ENCODE measurements at places on chromosomes 1 and 21.

- DNase-seq = no peak
Observed at GRCh38 chr21:32797679-32798078, 26.1 kb upstream of the PAXBP1 start.

- DNase-seq = no peak
Observed at GRCh38 chr1:41414716-41415306, 53.6 kb downstream of the FOXO6 start.

DNA sequence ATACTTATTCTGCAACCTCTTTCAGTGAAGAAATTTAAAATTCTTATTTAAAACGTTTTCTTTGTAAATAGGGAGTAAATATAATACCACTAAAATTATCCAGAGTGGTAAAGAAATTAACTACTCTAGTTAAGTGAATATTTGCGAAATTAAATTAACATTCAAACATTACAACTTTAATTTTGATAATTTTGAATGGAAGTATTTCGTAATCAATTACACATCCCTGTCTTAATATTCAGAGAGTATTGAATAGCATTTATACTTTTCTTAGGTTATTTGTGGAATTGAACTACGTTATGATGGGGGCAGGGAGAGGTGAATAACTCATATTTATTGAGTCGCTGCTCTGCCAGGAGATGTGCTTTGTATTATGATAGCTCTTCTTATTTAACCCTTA, 96.3 kb upstream of the KIF26B start:
- DNase-seq = no peak

DNA sequence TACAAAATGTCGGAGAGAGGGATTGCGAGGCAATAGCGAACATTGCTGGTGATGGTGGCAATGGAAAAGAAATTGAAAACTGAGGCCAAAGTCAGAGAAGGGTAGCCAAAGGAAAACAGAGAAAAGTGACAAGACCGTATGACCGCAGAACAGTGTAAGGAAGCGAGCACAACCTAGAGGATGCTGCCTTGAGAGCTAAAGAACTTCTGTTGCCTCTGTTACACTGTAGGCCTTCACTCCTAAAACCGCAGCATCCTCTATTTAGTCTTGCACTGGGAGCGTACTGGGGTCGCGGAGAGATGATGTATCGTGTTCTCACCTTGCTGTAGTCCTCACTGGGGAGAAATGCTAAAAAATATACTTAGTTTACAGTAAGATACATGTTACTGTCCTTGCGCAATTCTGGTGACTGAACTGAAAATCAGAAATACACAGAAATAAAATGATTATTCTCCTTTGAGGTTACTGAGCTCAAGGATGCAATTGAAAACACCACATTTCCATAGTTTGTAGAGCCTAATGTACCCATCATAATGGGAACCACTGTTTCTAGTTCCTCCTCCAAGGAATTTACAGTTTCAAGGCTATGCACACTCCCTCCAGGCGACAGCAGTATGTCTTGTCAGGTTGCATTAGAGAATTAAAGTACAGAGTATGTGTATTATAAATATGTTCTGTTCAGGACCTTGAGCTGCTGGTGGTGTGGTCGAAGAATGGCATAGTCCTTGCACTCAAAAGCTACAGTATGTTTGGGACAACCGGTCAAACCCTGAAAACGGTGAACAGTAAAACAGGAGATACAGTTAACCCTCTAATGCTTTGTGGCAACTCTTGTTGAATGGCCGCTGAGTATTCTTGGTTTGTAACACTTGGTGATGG, 1.3 kb downstream of the NEK7 start:
- no peak for DNase-seq

DNA sequence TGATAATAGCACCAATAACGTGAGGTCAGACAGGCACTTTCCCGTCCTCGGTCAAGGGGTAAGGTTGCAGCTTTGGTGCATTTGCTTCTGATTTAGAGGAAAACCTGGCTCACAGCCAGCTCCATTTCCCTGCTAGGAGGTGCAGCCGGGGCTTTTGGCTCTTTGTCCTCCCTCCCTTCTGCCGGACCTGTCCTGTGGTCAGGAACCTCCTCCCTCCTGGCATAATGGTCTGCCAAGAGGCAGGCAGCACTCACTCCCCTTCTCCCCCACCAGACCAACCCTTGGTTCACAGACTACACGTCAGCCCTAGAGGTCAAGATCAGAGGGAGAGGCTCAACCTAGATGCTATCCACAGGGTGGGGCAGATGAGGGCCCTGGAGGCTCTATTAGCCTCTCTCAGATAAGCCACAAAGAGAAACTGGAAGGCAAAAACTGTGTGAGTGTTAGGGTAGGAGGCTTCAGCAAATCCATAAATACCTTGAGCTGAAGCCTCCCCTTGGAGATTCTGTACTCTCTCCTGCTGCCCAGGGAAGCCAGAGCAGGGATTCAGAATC, 64.8 kb downstream of the PLXNA2 start:
- DNase-seq = no peak

DNA sequence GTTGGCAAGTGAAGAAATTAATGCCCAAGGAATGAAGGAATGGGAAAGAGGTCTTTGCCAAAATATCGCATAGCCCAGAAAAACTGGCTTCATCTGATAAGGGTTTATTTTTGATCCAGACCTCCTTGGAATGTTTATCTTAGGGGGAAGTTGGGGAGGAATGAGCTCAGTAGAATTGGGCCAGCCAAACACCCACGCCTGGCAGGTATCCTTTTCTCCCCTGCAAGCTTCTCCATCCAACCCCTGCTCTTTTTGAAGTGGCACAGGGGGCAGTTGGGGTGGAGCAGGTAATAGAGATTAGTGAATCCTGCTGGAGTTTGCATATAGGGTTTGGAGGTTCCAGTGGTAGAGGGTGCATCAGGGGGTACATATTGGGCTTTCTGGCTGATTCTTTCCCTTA, 21.1 kb downstream of the INTS3 start:
- no peak for DNase-seq
